ENCODE measurements at places on chromosomes 7 and 10.

GRCh38 chr7:76048668-76048988, 722 bp downstream of the MDH2 start:
- DNase-seq = peak; percentile 52

- no peak for DNase-seq
Measured at GRCh38 chr7:127733986-127734385, 82.0 kb downstream of the SND1 start.

DNA sequence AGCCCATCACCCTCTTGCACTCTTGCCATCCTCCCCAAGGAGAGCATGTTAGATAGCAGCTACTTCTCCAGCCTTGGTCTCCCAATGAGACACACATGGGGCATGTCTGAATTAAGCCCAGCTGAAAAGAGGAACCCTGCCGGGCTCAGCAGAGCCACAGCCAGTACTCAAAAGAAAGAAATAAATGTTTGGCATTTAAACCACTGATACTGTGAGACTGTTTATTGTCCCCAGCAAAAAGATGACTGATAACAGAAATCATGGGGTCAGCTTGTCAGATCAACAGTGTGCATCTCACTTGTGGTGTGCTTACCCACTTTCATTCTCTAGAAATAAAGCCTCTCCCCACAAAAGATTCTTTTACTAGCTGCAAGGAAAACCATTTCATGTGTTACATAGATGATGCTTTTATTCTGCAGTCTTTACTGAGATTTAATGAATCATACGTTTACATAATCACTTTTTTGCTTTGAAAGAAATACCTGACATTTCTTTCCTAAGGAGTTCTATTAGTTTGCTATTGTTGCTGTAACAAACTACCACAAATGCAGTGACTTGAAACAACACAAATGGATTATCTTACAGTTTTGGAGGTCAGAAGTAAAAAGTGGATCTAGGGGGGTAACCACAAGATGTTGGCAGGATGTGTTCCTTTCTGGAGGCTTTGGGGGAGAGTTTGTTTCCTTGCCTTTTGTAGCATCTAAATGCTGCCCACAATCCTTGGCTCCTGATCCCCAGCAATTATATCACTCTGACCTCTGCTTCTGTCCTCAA, 20.9 kb downstream of the ANKRD7 start:
- no peak for DNase-seq

GRCh38 chr7:110595694-110596093, 495.2 kb upstream of the LRRN3 start:
- DNase-seq = no peak

DNA sequence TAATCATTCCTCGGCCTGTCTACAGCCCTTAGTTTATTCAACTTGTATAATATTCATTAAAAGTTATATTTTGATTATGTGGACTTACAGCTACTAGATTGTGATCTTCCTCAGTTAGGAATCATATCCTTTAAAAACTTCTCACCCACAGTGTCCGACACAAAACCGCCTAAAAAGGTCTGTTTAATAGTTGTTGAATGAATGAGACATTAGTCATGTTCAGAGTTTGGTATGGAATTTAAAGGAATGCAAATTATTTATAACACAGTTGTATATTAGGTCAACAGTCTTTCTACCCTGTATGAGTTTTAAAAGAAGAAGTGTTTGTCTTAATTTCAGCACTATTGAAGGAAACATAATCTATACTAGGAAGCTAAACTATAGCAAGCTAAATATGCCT, 390.0 kb downstream of the ARL4A start:
- DNase-seq = no peak

- DNase-seq = no peak
Measured at GRCh38 chr7:141674171-141674671, 27.7 kb downstream of the DENND11 start.

- no peak for DNase-seq
Measured at GRCh38 chr7:39847227-39847626, 102.8 kb upstream of the CDK13 start.

- no peak for DNase-seq
Measured at GRCh38 chr7:100891568-100892247, 2.2 kb upstream of the UFSP1 start.

GRCh38 chr10:16943295-16944285, 126.4 kb upstream of the RSU1 start:
- no peak for DNase-seq

DNA sequence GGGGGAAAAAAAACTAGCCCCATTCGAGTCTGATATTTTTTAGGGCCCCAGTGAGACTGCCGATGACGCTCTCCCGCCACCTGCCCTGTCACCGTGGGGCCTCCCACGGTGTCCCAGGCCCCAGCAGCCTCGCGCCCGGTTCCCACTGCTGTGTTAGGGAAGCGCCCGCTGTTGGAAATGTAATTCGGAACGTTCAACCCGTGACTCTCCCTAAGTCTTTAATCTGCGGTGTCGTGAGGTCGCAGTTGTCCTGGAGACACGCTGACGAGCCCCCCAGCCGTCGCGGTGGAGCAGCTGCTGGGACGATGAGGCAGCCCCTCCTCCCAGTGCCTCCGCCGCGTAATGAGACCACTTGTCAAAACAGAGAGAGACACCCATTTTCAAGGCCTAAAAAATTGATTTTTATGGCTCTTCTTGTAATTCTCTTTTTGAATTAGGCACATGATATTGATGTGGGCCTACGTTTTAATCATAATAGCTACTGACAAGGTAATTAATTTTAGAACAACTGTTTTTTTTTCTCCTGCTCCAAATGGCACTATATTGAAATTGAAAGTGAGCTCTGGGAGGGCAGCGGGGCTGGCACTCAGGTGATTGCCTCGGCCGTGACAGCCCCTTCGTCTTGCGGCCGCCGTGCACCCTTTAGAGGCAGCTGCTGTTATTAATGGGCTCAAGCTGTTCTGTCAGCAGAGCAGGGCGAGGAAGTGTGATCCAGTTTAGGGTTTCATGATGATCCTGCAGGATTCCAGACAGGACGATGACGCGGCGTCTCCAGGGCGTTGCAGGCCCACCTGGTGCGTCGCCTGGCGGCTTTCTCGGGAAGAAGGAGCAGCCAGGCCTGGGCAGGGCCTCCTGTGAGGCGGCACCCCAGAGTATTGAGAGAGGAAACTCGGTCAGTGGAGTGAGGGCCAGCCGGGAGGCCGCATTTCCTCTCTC, 63.3 kb downstream of the NKX6-2 start:
- no peak for DNase-seq

GRCh38 chr7:127189074-127189473, 63.7 kb downstream of the GRM8 start:
- no peak for DNase-seq

DNA sequence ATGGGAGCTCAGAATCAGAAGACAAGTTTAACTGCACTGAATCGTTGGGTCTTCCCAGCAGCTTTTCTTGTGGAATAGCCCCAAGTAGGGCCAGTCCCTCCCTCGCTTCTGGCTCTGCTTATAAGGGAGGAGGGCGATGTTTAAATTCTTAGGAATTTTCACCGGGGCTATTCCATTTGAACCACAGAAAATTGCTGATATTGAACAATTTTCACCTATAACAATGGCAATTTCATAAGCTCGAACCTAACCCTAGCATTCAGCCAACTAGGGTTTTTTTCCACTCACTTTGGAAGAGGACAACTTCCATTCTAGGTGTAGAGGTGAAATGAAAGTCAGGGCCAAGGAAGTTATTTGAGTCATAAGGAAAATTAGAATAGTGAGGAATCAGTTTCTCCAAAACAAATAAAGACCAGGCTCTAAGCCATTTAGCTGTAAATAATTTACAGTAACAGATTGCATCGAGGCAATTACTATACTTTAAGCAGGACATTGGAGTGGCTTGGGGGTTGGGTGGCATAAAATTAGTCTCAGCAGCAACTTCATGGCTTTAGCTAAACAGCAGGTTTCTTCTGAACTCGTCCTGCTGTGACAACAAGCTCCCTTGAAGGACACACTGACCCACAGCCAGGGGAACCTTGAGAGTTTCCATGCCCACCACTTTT, 1.5 kb upstream of the ATP6V0A4 start:
- DNase-seq = no peak

DNA sequence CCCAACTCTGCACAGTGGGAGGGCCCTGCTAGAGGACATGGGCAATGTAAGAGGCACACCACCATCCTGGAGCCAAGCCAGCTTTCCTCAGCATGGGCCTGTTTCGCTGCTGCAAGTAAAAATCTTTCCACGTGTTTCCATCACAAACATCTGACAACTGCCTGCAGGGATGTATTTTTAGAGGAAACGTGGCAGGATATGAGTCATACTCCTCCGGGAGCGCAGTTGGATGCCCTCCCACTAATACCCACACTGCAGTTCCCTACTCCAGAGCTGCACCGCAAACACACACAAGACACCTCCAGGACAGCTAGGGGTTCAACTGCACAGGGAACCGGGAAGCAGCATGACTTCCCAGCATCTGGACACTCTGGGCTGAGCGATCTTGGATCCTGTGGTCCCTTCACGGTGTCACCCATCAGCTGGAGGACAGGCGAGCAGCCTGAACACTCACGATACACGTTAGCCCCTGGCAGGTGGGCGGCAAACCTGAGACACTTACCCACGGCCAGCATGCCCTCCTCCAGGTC, 26.1 kb downstream of the PLAC9 start:
- DNase-seq = no peak

GRCh38 chr7:93015779-93016481, 101.8 kb downstream of the SAMD9 start:
- DNase-seq = no peak

GRCh38 chr10:21272643-21273399, 252.7 kb downstream of the SKIDA1 start:
- no peak for DNase-seq

DNA sequence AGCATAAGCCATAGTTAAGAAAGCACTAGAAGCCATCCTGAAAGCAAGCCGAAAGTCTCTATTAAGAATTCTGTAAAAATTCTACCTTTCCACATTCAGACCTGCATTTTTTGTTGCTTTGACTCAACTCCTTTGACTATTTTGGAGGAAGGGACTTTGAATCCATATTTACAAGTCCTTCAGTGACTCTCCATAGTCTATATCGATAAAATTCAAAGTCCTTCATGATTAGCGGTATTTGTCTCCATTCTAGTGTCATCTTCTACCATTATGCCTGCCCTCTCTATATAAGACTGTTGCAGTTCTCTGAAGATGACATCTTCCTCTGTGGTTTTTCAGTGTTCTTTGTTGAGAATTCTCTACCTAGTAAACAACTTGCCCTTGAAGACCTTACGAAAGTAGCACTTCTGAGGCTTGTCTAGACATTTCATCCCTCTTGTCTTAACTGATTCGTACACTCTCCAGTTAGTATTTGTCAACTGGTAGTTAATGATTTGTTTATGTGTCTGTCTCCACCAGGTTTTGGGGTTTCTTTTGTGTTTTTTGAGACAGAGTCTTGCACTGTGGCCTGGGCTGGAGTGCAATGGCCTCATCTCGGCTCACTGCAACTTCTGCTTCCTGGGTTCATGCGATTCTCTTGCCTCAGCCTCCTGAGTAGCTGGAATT, 1.7 kb downstream of the CCSER2 start:
- no peak for DNase-seq

GRCh38 chr7:66961096-66961495, 34.3 kb downstream of the SBDS start:
- DNase-seq = no peak

DNA sequence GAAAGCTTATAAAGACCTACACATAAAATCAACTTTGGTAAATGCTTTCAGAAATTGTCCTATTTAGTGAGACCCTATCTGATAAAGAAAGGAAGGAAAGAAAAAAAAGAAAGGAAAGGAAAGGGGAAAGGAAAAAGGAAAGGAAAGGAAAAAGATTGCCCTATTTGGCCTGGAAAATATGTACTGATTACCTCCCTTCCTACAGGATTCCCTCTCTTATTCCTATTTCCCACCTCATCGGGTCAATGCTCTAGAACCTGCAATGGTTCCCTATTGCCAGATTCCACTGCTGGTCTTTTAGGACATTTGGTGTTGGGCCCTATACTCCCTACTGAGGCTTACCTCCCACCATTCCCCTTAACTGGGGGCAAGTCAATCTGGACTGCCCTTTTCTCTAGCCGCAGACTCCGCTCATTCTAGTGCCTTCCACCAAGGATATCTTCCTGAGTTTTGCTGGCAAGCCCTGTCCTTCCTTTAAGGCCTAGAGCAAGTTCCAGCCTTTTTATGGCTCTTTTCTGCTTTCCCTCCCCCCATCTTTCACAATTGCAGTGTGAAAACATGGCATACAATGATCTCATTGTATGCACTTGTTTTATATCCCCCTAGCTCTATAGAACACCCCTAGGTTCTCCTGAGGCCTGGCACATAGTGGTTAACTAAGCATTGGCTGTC, 4.4 kb downstream of the DDIT4 start:
- DNase-seq = no peak

DNA sequence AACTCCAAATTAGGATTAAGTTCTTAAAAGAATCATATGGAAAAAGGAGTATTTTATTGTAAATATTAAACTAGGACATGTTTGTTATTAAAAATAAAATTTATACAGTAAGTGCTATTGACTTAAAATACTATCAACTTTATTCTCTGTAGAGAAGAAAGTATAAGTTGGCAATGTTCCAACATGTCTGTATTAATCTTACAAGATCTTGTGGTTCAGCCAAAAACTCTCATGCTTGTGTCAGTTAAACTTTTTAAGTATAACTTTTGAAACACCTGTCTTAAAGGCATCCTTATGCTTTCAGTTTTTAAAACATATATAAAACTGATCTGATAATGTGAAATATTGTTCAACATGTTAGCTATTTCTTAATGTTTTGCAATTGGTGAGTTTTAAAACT, 160.7 kb downstream of the ZEB1 start:
- no peak for DNase-seq

DNA sequence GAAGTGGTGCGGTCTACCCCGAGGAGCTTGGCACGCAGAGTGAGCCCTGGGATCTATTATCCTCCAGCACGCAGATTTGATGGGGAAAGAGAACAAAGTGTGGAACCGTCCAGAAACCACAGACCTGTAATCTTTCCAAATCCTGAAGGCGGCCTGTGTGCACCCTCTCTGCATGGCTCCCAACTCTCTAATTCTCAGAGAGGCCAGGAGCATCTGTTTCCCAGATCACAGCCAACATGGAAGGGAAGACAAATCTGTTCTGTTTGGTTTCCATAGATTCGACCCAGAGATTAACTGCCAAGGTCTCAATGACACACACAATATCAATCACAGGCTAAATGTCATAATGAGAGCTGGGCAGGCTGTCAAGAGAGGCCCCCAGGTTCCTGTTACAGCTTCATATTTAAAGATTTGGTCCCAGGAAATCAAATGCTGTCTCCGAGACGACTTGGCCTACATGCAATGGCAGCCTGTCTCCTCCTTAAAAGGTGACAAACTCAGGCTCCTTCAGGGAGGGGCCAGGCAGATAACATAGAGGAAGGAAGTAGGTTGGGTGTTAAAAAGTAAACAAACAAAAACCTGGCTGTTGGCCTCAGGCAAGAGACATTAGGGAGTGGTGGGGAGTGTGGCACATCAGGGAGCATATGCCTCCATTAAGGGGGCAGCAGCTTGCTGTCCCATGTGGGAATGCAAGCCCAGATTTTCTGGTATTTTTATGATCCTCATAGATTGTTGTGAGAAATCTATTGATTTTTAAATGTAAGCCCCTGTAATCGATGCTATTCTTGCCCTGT, 48.8 kb upstream of the SAMD8 start:
- DNase-seq = no peak

Measured in activated T-cell treated with anti-CD3 and anti-CD28 coated beads, Interleukin-2, amount 50 U/mL, for 48 hours (primary cell).